C1 segment of cervical spinal cord (tissue), 14 donors: ENCODE measurements at places on chromosomes 11 and 22.

- DNase-seq = no peak
Measured at GRCh38 chr22:49207008-49208003, 620.4 kb downstream of the BRD1 start.

DNA sequence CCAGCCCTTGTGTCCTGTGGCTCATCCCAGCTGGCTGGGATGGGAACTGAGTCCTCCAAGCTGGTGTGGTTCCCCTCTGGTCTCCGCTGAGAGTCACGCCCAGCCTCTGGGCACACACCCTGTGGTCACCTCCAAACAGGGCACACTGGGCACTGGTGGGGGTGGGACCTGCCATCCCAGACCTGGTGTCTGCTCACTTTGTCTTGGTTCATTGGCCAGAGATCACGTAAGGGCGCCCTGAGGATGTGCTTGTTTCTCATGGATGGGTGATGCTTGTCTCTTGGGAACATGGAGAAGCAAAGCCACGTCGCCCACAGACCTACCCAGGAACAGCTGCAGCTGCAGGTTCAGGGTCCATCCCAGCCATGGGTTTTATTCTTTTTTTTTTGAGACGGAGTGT is 43.1 kb downstream of the LRP5 start:
- no peak for DNase-seq

GRCh38 chr11:67522844-67523555 is at the start of gene CABP2:
CABP2 (minus strand) TSS chr11:67523446; CDS start chr11:67523326, 120 bp downstream.
- no peak for DNase-seq

DNA sequence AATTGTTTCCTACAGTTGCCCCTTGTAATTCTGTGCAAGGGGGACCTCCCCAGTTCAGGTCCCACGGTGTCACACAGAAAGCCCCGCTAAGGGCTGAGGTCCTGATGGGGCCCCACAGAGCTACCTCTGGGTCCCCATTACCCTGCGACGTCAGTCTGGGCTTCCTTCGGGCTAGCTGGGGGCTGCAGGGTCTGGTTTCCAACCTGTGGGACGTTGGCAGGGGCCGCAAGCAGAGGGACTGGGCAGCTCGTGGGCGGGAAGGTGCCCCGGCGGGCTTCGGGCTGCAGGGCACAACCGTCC is 698 bp downstream of the SLC37A4 start:
- DNase-seq = no peak

DNA sequence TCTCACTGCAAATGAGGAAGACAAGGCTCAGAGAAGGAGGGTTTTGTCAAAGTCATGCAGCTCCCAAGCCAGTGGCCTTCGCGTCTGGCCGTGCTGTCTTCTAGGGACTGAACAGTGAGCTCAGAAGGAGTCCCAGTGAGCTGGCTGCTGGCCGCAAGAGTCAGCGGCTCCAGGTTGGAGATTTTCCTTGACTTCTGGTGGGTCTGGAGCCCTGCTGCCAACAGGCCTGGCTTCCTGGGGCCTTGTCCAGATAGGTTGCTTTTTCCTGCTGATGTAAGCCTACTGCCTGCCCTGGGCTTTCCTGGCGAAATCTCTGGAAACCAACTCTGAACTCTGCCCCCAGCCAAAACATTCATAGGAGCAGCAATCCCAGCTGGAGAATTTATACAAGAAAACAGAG is 272.7 kb upstream of the CADM1 start:
- DNase-seq = no peak

GRCh38 chr11:35968386-35969088 is 24.7 kb downstream of the LDLRAD3 start:
- DNase-seq = no peak

DNA sequence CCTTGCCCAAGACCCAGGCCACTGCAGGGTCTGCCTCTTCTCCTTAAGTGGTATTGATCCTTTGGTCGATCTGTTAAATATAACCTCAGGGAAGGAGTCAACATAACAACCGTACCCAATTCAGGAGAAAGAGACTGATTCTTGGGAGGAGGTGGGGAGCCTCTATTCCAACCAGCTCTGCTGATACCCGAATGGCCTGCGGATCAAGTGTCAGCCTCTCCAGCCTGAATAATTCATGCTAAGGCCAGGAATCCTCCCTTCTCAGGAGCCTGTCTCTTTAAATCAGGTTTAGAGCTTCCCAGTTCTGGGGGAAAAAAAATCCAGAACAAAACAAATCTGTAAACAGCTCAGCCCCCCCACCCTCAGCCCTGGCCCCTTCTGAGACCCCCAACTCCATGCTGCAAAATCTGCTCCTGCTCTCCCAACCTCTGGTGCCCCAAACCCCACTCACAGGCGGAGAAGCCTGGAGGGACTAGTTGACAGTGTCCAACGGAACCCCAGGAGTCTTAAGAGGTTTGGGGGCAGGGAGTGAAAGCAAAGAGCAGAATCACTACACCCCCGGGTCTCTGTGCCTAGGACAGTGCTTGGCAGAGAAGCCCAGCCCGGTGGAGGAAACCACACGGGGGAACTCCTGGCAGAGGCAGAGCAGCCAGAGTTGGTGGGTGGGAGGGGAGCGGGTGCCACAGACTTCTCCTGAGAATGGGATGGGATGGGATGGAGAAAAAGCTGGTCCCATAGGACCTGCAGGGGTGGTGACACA is 863 bp upstream of the TPBGL start:
- no peak for DNase-seq

GRCh38 chr11:2315395-2316168 is 13.8 kb downstream of the TSPAN32 start:
- no peak for DNase-seq

DNA sequence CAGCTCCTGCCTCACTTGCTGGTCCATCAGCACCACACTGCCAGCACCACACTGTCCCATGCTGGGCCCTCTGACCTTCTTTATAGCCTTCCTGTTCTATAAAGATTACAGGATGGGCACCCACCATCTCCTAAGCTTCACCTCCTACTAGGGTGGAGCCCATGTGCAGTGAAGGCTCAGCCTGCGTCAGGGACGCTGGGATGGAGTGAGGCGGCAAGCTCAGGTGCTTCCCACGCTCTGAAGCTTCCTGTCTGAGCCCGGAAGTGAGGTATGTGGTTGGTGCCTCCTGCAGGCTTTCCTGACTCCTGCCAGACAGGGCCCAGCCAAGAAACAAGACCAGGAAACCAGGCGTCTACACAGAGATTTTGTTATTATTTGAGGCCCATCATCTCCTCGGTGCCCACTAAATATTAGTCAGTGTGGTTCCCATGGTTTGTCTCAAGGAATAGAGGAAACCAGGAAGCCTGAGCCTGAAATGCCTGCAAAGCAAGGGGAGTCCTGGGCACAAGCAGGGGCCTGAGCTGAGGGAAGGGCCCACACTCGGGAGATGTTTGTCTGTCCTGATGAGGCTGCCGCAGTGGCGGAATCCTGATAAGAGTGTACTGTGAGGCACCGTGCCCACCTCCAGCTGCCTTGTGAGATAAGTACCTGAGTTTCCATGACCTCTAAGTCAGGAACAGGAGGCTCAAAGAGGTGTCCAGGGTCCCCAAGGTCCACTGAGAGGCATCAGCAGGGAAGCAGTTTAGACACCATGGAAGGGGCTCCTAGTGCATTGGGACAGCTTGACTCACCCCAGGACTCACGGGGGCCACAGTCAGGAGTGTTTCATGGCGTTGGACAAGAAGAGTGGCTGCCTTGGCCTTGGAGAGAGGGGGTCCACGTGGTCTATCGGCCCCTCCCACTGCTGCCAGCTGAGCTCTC is 22.0 kb downstream of the RSPH14 start:
- no peak for DNase-seq

DNA sequence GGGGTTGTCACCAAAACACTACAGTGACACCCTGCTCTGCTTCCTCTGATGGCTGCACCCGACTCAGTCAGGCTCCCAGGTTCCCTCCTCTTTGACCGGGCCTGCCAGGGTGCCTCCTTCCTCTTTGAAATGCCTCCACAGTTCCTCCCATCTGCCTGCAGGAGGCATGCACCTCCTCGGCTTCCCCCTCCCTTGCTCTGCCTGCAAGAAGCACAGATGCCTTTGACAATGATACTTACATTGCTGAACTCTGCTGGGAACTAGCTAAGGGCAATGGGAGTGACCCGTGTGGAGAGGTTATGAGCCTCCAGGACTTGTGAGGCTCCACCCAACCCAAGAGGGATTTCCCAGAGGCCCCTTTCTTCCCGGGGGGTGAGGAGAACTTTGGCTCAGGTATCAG is 674.1 kb downstream of the OPCML start:
- DNase-seq = no peak

DNA sequence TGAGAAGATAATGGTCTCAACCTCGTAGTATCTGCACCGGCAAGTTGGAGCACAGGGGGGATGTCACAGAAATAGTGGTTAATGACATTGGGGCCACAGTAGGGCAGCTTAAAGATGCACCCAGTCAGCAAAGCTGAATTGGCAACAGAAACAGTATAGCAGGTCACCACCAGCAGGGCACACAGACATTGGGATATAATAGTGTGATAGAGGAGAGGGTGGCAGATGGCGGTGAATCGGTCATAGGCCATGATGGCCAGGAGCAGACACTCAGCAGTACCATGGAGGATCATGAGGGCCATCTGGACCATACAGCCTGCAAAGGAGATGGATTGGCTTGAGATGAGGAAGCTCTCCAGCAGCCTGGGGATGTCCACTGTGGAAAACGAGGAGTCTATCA is 106.0 kb upstream of the OR9Q1 start:
- no peak for DNase-seq

GRCh38 chr11:131855320-131855719 is 484.9 kb downstream of the NTM start:
- no peak for DNase-seq
